ENCODE measurements at places on chromosomes 6 and 20.

GRCh38 chr20:53980031-53980465 is 90.3 kb downstream of the BCAS1 start:
- H3K27me3 ChIP-seq = peaks cover 3% of the 10 kb centered on the region
- no peak for DNase-seq
- peaks cover 23% of the 10 kb centered on the region for H3K4me1 ChIP-seq
- peaks cover 3% of the 10 kb centered on the region for H3K36me3 ChIP-seq
- H3K4me3 ChIP-seq = no peak overlapping the region

GRCh38 chr20:63071541-63072181 is 64.9 kb upstream of the BHLHE23 start:
- H3K4me3 ChIP-seq = no peak overlapping the region
- H3K36me3 ChIP-seq = no peaks in the 10 kb centered on the region
- DNase-seq = no peak
- no peak overlapping the region for H3K27ac ChIP-seq
- H3K4me1 ChIP-seq = no peaks in the 10 kb centered on the region

DNA sequence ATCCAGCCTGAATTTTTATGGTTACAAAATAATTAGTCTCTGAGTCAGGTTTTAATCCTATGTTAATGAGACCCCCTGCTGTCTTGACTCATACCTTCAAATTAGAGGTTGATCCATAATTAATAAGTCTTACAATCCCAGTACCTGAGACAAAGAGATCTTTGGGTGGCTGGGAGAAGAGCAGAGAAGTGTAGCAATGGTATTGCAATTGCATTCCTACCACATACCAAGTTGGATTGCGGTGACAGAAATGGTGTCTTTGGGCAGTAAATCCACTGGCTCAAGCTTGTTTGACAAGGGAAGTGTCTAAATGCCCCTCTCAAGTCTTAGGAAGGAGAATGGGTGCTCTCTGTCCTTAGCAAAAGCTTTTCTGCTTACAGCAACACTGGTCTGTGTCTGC is 150.4 kb downstream of the BTBD3 start:
- H3K27ac ChIP-seq = no peak overlapping the region
- peaks cover 15% of the 10 kb centered on the region for H3K4me1 ChIP-seq
- no peak for DNase-seq
- no peak overlapping the region for H3K4me3 ChIP-seq
- H3K27me3 ChIP-seq = no peaks in the 10 kb centered on the region
- no peaks in the 10 kb centered on the region for H3K36me3 ChIP-seq

DNA sequence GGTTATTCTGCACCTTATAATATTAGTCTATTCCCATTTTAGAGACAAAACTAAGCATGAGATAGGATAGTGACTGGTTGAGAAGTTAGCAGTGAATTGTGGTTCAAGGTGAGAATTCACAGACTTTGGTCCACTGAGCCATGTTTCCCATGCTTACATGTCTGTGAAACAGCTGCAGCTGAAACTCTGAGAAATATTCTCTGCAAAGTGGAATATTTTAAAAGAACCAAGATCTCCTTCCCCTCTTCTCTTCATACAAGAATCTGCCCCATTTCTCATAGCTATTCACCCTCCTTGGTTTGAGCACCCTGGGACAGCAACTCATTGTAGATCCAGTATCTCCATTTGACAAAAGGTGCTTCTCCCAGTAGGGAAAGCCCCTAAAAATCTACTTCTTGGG is 70.2 kb upstream of the TMEM170B start:
- H3K4me1 ChIP-seq = no peaks in the 10 kb centered on the region
- no peak overlapping the region for H3K27ac ChIP-seq
- H3K36me3 ChIP-seq = no peaks in the 10 kb centered on the region
- H3K4me3 ChIP-seq = no peak overlapping the region
- DNase-seq = no peak
- no peaks in the 10 kb centered on the region for H3K27me3 ChIP-seq

- H3K4me1 ChIP-seq = peaks cover 7% of the 10 kb centered on the region
- no peaks in the 10 kb centered on the region for H3K36me3 ChIP-seq
- H3K4me3 ChIP-seq = no peak overlapping the region
These were observed 154.9 kb upstream of the CARMIL1 start for GRCh38 chr6:25124216-25124715.

DNA sequence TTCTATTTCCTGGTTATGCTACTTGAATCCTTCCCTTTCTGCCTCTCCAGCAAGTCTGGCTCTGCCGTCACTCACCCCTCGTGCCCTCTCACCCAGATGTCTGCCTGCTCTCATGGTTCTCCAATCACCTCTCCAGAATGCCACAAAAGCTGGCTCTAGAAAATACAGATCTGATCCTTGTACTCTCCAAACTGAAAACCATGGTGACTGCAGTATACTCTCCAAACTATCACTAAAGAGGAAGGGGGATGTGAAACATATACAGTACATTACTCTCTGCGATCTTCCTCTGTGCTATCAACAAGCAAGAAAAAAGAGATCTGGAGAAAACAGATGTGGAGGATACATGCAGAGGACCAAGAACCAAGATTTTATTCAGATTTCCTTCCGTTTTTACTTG is 91.1 kb downstream of the ATXN1 start:
- no peak for DNase-seq
- peaks cover 34% of the 10 kb centered on the region for H3K4me1 ChIP-seq
- H3K27me3 ChIP-seq = no peaks in the 10 kb centered on the region
- peaks cover 5% of the 10 kb centered on the region for H3K36me3 ChIP-seq
- H3K27ac ChIP-seq = no peak overlapping the region

- H3K27ac ChIP-seq = no peak overlapping the region
- no peak overlapping the region for H3K4me3 ChIP-seq
- no peaks in the 10 kb centered on the region for H3K4me1 ChIP-seq
- peaks cover 2% of the 10 kb centered on the region for H3K36me3 ChIP-seq
These were observed 433.1 kb upstream of the PLCB4 start for GRCh38 chr20:8635837-8636236.

DNA sequence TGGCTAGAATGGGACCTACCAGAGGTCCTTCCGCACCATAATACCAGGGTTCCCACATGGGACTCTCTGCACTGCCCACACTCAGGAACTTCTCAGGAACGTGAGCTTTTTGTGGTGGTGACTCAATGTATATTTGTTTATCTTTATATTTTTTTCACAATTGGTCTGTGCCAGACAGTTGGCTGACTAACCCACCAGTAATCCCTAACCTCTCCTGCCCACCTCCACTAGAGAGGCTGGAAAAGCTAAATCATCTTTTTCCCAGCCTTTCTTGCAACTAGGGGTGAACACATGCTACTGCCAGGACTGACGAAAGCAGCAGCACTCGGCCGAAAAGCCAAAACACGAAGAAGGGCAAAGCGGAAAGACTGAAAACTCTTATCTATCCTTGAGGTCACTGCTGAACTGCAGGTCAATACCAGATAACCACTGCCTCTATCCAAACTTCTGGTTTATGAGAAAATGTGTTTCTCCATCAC is 112.9 kb downstream of the TRERF1 start:
- no peak overlapping the region for H3K4me3 ChIP-seq
- no peak for DNase-seq
- peaks cover 12% of the 10 kb centered on the region for H3K4me1 ChIP-seq
- peak overlapping the region; percentile 57 for H3K27ac ChIP-seq

DNA sequence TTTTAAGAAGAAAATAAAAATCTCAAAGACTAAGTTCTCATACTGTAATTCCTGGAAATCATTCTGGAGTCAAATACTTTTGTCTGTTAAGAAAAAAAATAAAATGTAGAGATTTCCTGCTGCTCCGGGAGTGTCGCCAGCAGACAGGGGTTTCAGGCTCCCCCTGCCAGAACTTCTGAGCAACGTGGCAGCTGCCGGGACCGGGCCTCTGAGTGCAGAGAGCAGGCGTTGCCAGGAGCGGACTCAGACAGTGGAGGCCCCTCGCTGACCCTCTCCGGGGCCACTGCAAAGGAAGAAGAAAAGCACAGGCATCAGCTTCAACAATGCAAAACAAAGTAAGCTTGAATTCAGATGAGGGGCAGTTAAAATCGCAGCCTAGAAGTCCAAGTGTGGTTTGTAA is 95.5 kb downstream of the THBS2 start:
- peak overlapping the region; percentile 92 for H3K27ac ChIP-seq
- peaks cover 13% of the 10 kb centered on the region for H3K4me1 ChIP-seq
- H3K4me3 ChIP-seq = no peak overlapping the region
- no peaks in the 10 kb centered on the region for H3K36me3 ChIP-seq
- no peak for DNase-seq
- peaks cover 2% of the 10 kb centered on the region for H3K27me3 ChIP-seq

GRCh38 chr6:123074616-123075015 is 78.6 kb downstream of the CLVS2 start:
- no peak for DNase-seq
- H3K4me1 ChIP-seq = no peaks in the 10 kb centered on the region

GRCh38 chr6:34798057-34798456 is 6.2 kb downstream of the BLTP3A start:
- H3K4me1 ChIP-seq = peaks cover 21% of the 10 kb centered on the region
- H3K4me3 ChIP-seq = no peak overlapping the region
- no peaks in the 10 kb centered on the region for H3K36me3 ChIP-seq
- no peaks in the 10 kb centered on the region for H3K27me3 ChIP-seq
- H3K27ac ChIP-seq = no peak overlapping the region

DNA sequence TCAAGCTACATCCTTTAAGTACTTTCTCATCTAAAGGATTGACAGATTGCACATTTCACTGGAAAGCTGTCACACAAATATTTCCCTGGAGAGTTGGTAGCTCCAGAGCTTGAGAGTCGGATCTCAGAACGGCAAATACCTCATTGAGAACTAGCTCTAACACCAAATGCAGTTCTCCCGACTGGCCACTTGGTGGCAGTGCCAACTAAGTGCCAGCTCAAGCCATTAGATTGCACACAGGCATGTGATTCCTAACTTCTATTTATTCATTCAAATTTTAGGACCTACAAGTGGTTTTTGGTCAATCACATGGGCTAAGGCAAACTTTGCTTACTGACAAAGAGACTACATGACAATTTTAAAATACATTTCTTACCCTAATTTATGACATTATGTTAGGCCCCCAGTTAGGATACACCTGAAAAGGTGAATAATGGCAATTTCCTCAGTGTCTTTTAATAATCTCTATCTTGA is 7.9 kb upstream of the MCHR2 start:
- no peaks in the 10 kb centered on the region for H3K36me3 ChIP-seq
- peaks cover 61% of the 10 kb centered on the region for H3K27me3 ChIP-seq
- H3K4me1 ChIP-seq = no peaks in the 10 kb centered on the region
- DNase-seq = no peak
- H3K4me3 ChIP-seq = no peak overlapping the region
- no peak overlapping the region for H3K27ac ChIP-seq

GRCh38 chr6:147447835-147448611 is 60.5 kb upstream of the SAMD5 start:
- H3K27ac ChIP-seq = no peak overlapping the region
- no peaks in the 10 kb centered on the region for H3K36me3 ChIP-seq
- H3K4me3 ChIP-seq = peak overlapping the region; percentile 57
- H3K27me3 ChIP-seq = peaks cover 29% of the 10 kb centered on the region
- H3K4me1 ChIP-seq = peaks cover 9% of the 10 kb centered on the region
- DNase-seq = no peak

GRCh38 chr20:3210346-3210745 is 1.0 kb downstream of the ITPA start:
- no peak for DNase-seq
- H3K27me3 ChIP-seq = no peaks in the 10 kb centered on the region
- H3K4me3 ChIP-seq = peak overlapping the region; percentile 95
- H3K4me1 ChIP-seq = peaks cover 17% of the 10 kb centered on the region
- H3K27ac ChIP-seq = peak overlapping the region; percentile 91
- H3K36me3 ChIP-seq = peaks cover 10% of the 10 kb centered on the region

GRCh38 chr6:100565439-100566104 is 100.9 kb upstream of the SIM1 start:
- no peak overlapping the region for H3K27ac ChIP-seq
- no peak for DNase-seq
- no peaks in the 10 kb centered on the region for H3K4me1 ChIP-seq
- peaks cover 17% of the 10 kb centered on the region for H3K36me3 ChIP-seq
- no peak overlapping the region for H3K4me3 ChIP-seq

DNA sequence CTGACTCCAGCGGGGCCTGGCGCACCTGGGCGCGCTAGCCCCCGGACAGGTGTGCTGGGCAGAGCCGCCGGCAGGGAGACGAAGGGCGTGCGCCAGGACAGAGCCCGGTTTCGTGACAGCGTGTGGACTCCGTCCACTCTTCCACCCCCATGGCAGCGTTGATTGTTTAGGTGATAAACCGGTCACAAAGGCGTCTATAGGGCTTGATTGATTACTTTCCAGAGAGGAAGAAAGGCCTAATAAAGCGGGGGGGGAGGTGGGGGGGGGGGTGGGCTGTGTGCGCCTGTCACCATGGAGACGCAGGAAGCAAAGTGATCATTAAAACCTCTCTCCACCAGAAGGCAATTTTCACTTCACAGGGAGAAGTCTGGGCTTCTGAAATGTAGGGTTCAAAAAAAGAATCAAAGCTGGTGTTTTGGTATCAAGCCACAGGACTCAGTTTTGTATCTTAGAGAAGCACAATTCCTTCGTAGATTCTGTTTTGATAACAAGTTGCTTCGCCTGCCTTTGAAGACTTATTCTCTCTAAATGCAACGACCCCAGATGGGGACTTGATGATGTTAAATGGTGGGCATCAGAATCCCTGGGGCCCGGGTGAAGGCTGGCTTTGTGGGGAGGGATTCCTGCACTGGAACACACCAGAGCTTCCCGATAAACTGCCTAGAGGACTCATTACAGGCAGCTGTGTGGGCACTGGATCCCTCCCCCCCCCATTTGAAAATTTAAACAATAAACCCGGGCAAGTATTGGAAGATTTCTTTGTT is 1.4 kb downstream of the PHACTR3 start:
- no peak for DNase-seq
- H3K27me3 ChIP-seq = peaks cover 79% of the 10 kb centered on the region
- H3K4me3 ChIP-seq = no peak overlapping the region
- no peak overlapping the region for H3K27ac ChIP-seq
- H3K4me1 ChIP-seq = no peaks in the 10 kb centered on the region

DNA sequence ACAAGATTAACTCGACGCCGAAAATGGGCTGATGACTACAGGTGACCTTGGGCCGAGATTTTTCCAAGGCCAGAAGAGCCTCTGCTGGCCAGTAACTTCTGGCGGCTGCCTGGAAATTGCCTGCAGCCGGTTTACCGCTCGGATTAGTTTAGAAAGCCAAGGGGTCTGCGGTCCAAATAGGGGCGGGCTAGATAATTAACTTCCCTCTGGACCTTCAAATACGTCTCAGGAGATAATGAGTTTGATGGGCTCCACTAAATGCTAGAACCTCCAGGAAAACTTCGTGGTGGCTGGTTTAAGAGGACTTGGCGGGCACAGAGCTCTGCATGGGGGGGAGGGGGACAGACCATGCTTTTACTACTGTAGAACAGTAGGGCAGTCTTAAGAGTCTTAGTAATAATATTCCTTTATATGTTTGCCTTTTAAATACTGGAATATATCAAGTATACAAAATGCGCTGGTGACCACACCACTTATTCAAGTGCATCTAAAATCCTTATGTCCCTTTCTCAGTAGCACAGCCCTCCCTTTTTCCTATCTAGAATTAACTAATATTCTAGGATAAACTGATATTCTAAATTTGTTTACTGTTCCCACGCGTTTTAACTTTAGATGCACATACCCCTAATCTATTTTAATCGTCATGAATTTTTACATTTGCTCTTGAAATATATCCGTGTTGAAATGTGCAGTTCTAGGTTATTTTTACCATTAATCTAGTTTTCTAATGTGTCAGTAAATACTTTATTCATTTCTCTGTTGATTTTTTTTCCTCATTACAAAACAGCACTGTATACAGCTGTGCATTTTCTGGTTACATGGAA is 107.5 kb upstream of the PRSS16 start:
- H3K27me3 ChIP-seq = no peaks in the 10 kb centered on the region
- peak overlapping the region; percentile 98 for H3K27ac ChIP-seq
- H3K4me1 ChIP-seq = peaks cover 44% of the 10 kb centered on the region
- peak overlapping the region; percentile 93 for H3K4me3 ChIP-seq
- DNase-seq = no peak
